BE2C (cell line): ENCODE measurements at places on chromosomes 16 and 17.

DNA sequence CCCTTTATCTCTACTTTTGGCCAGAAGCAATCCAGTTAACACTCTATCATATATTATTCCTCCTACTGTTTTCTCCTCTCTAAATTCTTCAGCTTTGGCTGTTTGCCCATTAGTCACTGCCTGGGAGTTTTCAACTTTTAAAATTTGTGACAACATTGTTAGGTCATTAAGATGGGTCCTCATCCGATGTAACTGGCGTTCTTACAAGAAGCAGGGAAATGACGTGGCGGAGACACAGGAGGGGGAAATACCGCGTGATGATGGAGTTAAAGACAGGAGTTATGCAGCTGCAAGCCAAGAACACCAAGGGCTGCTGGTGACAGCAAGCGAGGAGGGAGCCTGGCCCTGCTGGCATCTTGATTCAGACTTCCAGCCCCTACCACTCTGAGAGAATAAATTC lies 34.8 kb upstream of the CPHXL start:
- DNase-seq, result no peak

DNA sequence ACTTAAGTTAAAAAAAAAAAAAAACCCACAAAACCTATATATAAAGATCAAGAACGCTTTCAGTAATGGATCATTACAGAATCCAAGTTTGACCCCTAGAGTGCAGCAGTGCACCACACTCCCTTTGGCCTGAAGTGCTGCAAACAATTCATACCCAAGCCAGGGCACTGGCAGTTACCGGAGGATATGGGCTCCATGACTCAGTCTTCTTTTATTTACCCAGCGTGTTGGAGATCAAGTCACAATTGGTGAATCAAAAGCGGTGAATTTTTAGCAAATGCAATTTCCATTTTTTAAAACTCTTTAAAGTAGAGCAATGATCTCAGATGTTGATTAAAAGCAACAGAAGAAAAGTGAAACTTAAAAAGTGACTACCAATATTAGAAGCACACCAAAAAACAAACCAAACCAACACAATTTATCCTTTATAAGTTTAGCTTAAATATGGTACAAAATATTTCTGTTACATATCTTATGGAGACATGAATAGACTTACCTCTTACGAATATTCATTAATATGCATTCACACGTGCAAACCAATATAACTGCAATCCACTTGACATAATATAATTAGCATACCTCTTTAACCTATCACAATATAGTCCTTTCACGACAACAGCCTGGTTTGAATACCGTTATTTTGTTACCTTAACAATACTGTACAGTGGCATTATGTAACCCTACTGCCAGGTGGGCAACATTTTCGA lies 46.3 kb downstream of the ZNF652 start:
- DNase-seq, result peak; percentile 72

- no peak for DNase-seq
Observed at GRCh38 chr17:41444186-41444585, 3.4 kb upstream of the KRT38 start.

- DNase-seq, result no peak
Observed at GRCh38 chr17:51391982-51392654, 131.8 kb downstream of the UTP18 start.

DNA sequence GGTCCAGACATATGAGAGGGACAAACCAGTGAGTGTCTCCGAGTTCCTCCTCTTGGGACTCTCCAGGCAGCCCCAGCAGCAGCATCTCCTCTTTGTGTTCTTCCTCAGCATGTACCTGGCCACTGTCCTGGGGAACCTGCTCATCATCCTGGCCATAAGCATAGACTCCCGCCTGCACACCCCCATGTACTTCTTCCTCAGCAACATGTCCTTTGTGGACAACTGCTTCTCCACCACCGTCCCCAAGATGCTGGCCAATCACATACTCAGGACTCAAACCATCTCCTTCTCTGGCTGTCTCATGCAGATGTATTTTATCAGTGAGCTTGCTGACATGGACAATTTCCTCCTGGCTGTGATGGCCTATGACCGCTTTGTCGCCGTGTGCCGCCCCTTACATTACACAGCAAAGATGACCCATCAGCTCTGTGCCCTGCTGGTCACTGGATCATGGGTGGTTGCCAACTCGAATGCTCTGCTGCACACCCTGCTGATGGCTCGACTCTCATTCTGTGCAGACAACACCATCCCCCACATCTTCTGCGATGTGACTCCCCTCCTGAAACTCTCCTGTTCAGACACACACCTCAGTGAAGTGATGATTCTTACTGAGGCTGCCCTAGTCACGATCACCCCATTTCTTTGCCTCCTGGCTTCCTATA lies 19.2 kb downstream of the ZNF200 start:
- DNase-seq, result no peak

GRCh38 chr17:11608396-11608795 lies 10.1 kb downstream of the DNAH9 start:
- no peak for DNase-seq

DNA sequence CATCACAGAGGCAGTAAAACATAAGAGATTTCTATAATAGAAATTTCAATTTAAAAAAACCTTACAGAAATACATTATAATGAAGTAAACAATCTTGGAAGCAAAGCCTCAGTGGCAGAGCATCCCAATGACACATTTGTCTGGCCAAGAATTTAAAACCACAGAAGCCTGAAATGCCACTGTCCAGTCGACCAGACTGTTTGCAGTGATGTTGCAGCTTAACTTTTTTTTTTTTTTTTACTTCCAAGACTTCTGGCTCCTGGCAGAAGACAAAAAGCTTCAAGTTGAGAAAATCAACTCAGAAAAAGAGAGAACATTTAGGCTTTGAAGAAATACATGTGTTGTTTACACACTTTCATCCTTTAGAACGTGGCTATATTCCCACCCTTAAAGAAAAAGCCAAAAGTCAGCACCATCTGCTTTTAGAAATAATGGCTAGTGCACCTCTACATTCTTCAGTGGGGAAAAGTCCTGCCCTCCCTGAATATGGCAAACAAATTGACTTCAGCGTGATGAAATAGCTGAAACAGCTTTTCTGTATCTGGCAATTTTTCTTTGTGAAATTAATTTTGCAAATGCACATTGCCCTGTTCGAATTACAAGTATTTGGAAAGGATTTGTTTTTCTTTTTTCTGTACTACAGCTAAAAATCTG lies 205.5 kb upstream of the MON1B start:
- DNase-seq, result no peak

- no peak for DNase-seq
Observed at GRCh38 chr17:35132099-35132498, 10.0 kb downstream of the NLE1 start.

DNA sequence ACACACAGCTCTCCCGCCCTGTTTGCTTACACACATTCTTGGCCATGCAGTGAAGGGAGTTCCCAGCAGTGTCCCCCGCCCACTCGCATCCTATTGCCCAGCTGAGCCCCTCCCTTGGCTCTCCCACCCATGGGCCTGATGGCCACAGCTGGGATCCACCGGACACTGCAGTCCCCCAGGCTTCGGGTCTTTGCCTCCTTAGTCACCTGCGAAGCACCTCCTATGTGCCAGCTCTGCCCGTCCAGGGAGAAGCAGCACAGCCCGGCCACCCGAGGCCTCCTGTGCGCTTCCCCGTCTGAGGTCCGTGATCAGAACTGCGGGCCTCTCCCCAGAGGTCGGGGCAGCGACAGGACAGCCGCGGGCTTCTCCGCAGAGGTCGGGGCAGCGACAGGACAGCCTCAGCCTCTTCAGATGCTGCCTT lies 136.9 kb downstream of the BANP start:
- no peak for DNase-seq

DNA sequence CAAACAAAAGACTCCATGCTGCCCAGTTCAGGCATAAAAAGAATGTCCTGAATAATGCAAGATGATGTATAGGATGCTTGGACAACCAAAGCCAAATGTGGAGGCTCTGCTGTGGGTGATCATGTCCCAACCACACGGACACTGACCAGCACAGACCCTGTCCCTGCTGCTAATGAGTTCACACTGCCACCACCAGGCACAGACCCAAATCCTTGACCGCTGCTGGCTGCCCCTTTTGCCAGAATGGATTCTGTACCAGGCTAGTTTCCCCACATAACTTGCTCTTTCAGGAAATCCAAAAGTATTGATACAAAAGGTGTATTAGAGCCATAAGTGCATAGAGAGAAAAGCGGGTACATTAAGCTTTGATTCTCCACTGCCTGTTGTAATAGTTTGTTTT lies 60.9 kb downstream of the XYLT1 start:
- DNase-seq, result no peak

DNA sequence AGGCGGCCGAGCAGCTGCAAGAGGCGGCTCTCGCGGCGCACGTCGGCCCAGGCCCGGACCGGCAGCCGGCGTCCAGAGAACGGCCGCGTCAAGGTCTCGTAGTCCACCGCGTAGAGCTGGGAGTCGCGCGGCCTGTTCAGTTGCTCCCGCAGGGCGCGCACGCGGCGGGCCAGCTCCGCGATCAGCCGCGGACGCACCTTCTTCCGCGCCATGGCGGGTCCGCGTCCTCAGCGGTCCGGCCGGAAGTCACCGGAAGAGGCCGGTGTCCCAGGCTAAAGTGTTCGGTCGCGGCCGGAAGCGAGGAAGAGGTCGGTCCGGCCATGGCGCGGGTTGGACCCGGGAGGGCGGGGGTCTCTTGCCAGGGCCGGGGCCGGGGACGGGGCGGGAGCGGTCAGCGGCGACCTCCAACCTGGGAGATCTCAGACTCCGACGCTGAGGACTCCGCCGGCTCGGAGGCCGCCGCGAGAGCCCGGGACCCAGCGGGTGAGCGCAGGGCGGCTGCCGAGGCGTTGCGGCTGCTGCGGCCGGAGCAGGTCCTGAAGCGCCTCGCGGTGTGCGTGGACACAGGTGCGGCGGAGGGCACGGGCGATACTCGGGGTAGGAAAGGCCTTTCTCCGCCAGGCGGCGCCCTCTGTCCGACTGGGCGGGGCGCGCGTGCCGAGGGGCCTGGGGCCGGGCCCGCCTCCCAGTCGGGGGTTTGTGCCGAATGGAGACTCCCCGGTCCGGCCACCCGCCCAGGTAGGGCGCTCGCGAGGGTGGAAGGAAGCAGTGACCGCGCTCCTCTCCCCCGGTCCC lies at the start of gene MRPS34:
MRPS34 (minus strand) TSS at position 227 of the 795 bp plus-strand sequence; CDS start at position 212, 15 bp downstream.
- DNase-seq, result peak; percentile 91

- no peak for DNase-seq
Observed at GRCh38 chr16:58425756-58426494, 33.7 kb downstream of the GINS3 start.

DNA sequence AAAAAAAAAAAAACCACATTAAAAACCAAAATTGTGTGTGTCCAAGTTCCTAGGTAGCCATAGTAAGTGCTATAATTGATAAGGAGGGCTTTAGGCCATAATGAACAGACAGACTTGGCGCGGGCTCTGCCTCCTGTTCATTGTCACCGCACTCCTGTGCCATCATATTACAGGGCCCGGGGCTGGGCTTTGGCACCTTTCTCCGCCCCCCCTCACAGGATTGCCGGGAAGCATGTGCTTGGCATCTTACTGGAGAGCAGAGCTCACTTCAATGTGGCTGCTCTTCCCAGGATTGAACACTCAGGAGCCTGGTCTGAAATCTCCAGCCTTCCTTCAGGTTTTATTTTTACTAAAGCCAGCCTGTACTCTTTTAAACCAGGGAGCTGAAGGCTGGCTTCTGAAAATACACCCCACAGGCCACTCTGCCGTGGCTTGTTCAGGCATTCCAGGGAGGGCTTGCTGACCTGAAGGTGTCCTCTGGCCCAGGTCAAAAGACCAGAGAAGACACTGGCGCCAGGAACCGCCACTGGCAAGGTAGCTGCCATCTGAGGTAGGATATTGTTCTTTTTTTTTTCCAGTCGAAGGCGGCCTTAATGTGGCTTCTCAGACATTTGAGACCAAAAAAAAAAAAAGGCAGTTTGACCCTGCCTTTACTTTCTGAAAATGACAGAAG lies 39.3 kb downstream of the DHRS7B start:
- DNase-seq, result no peak

DNA sequence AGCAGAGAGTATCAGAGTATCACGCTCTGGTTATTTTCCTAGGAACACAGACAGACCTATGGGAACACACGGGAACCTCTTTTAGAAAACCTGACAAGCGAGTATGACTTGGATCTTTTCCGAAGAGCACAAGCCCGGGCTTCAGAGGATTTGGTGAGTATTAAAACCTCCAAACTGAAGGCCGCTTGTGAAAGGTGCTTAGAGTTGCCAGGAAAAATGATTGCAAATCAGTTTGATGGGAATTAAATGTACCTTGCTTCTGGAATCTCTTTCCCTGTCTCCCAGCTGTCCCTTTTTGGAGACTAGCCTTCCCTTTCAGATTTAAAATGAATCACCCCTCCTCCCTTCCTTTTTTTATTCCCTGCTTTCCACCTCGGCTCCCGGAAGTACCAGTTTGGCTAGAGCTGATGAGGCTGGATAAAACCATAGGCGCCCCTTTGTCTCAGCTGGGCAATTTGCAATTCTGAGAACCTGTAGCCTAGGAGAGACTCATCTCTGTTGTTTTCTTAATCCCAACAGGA lies 27.3 kb downstream of the KAT7 start:
- DNase-seq, result no peak

DNA sequence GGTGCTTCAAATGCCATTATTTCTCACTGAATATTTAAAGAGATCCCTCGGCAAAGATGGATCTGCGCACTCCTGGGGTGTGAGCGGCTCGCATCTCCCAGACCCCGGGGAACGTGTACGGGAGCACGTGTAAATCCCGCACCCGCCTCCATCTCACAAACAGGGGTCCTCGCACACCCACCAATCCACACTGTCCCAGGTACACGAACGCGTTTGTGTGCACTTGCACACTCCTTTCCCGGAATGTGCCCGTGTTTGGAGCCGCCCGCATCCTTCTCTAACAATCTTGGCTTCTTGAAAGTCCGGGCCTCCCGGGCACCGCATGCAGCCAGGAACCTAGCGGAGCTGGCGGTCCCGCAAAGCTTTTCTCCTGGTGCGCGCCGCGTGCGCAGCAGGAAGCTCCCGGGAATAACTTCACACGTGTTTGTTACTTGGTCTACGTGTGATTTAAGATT lies 2.5 kb upstream of the SALL1 start:
- DNase-seq, result no peak

GRCh38 chr16:87878704-87879103 lies 9.4 kb upstream of the SLC7A5 start:
- DNase-seq, result no peak

- no peak for DNase-seq
Observed at GRCh38 chr16:56675685-56676210, 6.1 kb downstream of the MT1H start.

DNA sequence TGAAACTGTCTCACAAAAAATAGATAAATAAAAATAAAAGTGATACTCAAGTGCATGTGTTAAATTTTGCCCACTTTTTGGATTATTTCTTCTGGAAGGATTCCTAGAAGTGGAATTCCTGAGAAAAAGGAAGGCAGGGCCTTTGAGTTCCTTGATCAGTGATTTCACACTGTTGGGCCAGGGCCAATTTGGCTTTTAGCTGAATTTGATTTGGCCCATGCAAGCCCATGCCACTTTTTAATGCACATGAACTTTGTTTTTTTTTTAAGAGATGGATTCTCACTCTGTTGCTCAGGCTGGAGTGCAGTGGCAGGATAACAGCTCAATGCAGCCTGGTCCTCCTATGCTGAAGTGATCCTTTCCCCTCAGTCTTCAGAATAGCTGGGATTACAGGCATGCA lies 96.3 kb downstream of the TNFRSF13B start:
- DNase-seq, result no peak

DNA sequence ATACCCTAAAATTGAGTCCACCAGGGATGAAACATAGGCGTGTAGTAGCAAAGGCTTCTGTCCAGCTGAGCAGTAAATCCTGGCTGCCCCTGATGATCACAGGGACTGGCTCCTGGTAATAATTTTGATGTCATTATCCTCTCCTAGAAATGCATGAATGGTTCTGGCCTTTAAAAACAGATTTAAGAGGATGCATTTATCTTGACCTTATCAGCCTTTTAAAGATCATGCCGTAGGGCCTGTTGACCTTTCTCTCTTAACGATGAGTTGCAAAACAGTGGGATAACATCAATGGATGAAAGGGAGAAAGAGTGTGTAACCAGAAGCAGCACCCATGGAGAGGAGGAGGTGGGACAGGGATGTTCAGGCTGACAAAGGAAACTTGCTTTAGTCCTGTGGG lies 128.5 kb downstream of the CA10 start:
- DNase-seq, result peak; percentile 56
